ENCODE measurements at places on chromosomes 6 and 20.
A peak's percentile ranks its signal among the peaks of the same experiment; 100 is the strongest.

- no peak overlapping the region for H3K4me3 ChIP-seq
- DNase-seq: no peak
- no peaks in the 10 kb centered on the region for H3K4me1 ChIP-seq
These were observed 355.4 kb downstream of the CD83 start for GRCh38 chr6:14472986-14473337.

- H3K4me3 ChIP-seq: no peak overlapping the region
- H3K4me1 ChIP-seq: no peaks in the 10 kb centered on the region
- H3K27me3 ChIP-seq: no peaks in the 10 kb centered on the region
These were observed 31.4 kb upstream of the SEC63 start for GRCh38 chr6:107989166-107990094.

DNA sequence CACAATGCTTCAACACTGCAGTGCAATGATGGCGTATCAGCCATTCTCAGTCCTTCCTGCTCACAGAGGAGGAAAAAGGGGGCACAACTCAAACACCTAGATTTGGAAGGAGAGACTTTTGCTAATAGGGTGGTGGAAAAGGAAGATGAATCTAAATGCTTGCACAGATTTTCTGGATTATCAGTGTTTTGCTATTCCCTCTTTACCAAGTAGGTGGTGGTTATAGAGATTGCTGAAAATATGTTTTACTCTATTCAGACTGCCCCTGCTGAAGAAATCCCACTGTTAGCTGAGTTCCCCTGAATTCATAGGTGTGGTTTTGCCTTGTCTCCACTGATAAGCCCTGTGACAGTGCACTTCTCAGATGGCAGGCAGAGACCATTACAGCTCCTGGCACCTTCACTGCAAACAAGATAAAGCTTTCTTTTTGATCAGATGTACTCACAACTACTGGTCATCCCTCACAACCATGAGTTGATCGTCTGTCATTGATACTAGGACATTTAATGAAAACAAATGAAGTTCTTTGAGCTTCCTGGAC is 311.4 kb downstream of the KIF16B start:
- no peak overlapping the region for H3K4me3 ChIP-seq
- H3K36me3 ChIP-seq: no peaks in the 10 kb centered on the region
- no peak for DNase-seq

GRCh38 chr6:105519954-105520353 is 117.1 kb upstream of the PREP start:
- H3K4me1 ChIP-seq: no peaks in the 10 kb centered on the region
- no peaks in the 10 kb centered on the region for H3K27me3 ChIP-seq
- no peak overlapping the region for H3K4me3 ChIP-seq
- H3K36me3 ChIP-seq: no peaks in the 10 kb centered on the region
- no peak for DNase-seq

DNA sequence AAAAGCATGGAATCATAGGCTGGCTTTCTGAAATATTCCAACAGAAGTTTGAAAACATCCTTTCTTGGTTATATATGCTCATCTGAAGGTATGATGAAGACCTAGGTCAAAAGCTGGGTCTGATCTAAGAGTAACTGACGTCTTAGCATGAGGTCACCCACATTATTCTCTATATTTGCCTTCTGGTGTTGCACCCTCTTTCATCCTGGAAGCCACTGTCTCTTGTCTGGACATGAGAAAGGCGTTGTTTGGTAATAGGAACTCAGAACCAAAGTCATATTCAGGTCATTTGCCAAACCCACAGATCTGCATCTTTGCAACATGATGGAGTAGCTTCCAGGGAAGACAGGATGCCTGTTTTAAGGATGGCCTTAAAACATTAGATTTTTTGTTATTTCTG is 17.6 kb downstream of the GABRR1 start:
- H3K4me3 ChIP-seq: no peak overlapping the region
- peaks cover 3% of the 10 kb centered on the region for H3K27me3 ChIP-seq
- H3K36me3 ChIP-seq: no peaks in the 10 kb centered on the region
- H3K27ac ChIP-seq: no peak overlapping the region
- no peak for DNase-seq
- no peaks in the 10 kb centered on the region for H3K4me1 ChIP-seq

DNA sequence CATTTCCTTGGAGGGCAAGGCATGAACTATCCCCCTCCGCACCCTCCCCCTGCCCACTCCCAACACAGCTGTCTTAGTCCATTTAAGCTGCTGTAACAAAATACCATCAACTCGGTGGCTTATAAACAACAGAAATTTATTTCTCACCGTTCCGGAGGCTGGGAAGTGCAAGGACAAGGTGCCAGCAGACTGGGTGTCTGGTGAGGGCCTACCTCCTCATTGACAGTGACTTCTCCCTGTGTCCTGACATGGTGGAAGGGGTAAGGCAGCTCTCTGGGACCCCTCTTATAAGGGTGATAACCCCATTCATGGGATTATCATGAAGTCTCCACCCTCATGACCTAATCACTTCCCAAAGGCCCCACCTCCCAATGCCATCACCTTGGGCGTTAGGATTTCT is 114.3 kb upstream of the MAFB start:
- no peak for DNase-seq
- H3K27ac ChIP-seq: no peak overlapping the region
- no peaks in the 10 kb centered on the region for H3K4me1 ChIP-seq
- no peaks in the 10 kb centered on the region for H3K36me3 ChIP-seq
- peaks cover 25% of the 10 kb centered on the region for H3K27me3 ChIP-seq

DNA sequence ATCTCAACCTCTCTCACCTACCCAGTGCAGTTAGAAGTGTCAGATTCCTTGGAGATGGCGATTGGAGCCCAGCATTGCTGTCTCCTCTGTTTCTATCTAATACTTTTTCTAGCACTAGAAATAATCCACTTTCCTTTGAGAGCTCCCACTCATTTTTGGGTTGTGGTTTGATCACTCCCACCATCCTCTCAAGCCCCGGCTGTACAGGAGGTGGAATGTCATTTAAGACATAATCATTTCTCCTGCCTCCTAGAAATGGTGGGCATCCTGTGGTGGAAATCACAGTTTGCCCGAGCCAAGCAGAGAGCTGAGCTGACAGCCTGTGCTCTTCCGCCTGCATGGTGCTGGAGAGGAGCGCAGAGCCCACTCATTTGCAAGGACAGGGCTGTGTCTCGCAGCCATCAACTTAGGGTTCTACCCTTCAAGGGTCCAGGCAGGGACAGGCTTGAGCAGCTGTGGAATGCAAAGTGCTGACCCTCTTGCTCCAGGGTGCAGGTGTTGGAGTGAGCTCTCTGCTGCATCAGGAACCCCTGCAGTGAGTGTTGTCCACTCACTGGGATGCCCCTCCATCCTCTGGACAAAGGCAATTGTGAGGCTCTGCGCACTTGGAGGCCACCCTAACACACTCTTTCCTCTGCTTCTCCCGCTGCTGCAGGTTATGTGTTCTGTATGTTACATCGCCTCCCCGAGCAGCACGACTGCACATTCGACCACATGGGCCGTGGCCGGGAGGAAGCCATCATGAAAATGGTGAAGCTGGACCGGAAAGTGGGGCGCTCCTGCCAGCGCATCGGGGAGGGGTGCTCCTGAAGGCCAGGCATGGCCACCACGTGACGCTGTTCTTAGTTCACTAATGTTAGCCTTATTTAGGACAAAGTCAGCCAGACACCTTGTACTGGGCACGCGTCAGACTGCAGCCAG is 332.3 kb downstream of the ZFAND3 start:
- H3K27me3 ChIP-seq: no peaks in the 10 kb centered on the region
- no peak overlapping the region for H3K27ac ChIP-seq
- H3K4me3 ChIP-seq: no peak overlapping the region
- H3K36me3 ChIP-seq: peaks cover 28% of the 10 kb centered on the region
- DNase-seq: no peak

- no peaks in the 10 kb centered on the region for H3K36me3 ChIP-seq
- peaks cover 10% of the 10 kb centered on the region for H3K27me3 ChIP-seq
- H3K4me3 ChIP-seq: no peak overlapping the region
- H3K27ac ChIP-seq: no peak overlapping the region
These were observed 51.1 kb upstream of the PREP start for GRCh38 chr6:105453968-105454367.

- H3K4me3 ChIP-seq: no peak overlapping the region
- no peaks in the 10 kb centered on the region for H3K36me3 ChIP-seq
- no peaks in the 10 kb centered on the region for H3K27me3 ChIP-seq
- peak; percentile 60 for DNase-seq
- H3K27ac ChIP-seq: no peak overlapping the region
These were observed 51.1 kb downstream of the FGD2 start for GRCh38 chr6:37056439-37057127.

GRCh38 chr6:147078602-147079001 is 125.6 kb upstream of the STXBP5 start:
- no peaks in the 10 kb centered on the region for H3K4me1 ChIP-seq
- no peak overlapping the region for H3K4me3 ChIP-seq
- no peaks in the 10 kb centered on the region for H3K36me3 ChIP-seq
- DNase-seq: no peak
- no peak overlapping the region for H3K27ac ChIP-seq
- no peaks in the 10 kb centered on the region for H3K27me3 ChIP-seq

- H3K27me3 ChIP-seq: no peaks in the 10 kb centered on the region
- no peak for DNase-seq
- H3K4me3 ChIP-seq: no peak overlapping the region
These were observed 27.1 kb upstream of the FABP7 start for GRCh38 chr6:122752459-122752858.

GRCh38 chr6:49979584-49979983 is 10.2 kb upstream of the DEFB113 start:
- H3K27ac ChIP-seq: no peak overlapping the region
- no peaks in the 10 kb centered on the region for H3K27me3 ChIP-seq
- no peak overlapping the region for H3K4me3 ChIP-seq
- no peak for DNase-seq
- no peaks in the 10 kb centered on the region for H3K36me3 ChIP-seq
- H3K4me1 ChIP-seq: no peaks in the 10 kb centered on the region

DNA sequence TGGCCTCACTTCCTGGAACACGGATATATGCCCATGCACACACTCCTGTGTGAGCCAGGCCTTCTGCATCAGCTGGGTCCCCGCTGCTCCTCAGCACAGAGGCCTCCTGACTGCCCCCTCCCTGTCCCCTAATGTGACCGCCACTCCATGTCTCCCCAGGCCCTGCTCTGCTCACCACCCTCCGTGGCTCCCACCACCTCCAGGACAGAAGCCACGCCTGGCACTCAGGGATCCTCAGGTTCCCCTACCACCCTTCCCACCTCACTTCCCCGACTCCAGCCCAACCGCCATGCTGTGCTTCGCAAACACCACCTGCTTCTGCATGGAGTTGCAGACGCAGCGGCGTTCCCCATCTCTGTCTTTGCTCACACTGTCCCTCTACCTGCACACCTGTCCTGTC is 4.3 kb upstream of the SRC start:
- peak overlapping the region; percentile 84 for H3K27ac ChIP-seq
- H3K4me1 ChIP-seq: peaks cover 79% of the 10 kb centered on the region
- no peak overlapping the region for H3K4me3 ChIP-seq
- H3K27me3 ChIP-seq: no peaks in the 10 kb centered on the region

DNA sequence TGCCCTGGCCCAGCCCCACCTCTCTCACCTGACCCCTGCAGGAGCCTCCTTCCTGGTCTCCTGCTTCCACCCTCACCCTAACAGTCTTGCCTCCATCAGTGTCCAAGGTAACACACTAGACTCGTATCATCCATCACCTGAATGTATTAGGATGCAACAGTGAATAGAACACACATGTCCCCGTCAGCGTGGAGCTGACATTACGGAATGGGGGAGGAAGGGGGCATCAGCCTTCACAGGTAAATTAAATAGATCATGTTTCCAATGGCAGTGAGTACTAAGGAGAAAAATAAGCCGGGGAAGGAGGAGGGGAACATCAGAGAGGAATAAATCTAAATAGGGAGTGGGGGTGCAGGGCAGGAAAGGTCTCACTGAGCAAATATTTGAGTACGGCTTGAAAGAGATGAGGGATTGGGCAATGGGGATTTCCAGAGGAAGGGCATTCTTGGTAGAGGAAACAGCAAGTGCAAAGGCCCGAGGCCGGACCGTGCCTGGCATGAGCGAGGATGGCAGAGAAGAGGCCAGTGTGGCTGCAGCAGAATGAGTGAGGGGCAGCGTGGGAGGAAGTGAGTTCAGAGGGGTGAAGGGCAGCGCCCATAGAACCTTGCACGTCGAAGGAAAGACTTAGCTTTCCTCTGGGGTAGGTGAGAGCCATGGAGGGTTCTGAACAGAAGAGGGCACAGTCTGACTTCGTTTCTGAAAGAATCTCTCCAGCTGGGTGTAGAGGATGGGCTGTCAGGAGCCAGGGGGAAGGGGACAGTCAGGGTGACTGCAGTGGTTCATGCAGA is 110.1 kb upstream of the PTPN1 start:
- H3K36me3 ChIP-seq: no peaks in the 10 kb centered on the region
- peaks cover 100% of the 10 kb centered on the region for H3K4me1 ChIP-seq
- H3K27ac ChIP-seq: peak overlapping the region; percentile 91
- peak overlapping the region; percentile 13 for H3K4me3 ChIP-seq
- peak; percentile 99 for DNase-seq

DNA sequence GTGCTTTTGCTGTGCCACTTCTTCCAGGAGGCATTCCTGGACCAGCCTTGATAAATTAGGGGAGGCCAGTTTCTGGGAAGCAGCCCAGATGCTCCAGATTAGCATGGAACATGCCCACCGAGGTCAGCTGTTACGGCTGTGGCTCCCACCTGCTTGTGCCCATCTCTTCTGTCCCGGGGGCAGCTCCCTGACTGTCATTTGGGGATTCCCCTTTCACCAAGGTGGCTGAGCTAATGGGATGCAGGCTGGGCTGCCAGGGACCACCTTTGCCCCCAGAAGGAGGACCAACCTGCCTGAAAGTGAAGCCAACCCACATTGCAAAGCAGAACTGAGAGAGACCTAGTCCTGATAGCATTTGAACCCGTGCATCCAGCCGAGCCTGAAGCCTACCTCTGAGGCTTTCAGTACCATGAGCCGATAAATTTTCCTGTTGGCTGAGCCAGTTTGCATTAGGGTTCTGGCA is 85.3 kb downstream of the PTPN1 start:
- peaks cover 42% of the 10 kb centered on the region for H3K4me1 ChIP-seq
- no peak overlapping the region for H3K4me3 ChIP-seq
- peaks cover 14% of the 10 kb centered on the region for H3K27me3 ChIP-seq
- H3K36me3 ChIP-seq: no peaks in the 10 kb centered on the region

- DNase-seq: no peak
- no peaks in the 10 kb centered on the region for H3K36me3 ChIP-seq
- peaks cover 63% of the 10 kb centered on the region for H3K4me1 ChIP-seq
- H3K4me3 ChIP-seq: no peak overlapping the region
- H3K27me3 ChIP-seq: peaks cover 5% of the 10 kb centered on the region
- no peak overlapping the region for H3K27ac ChIP-seq
These were observed 228.3 kb downstream of the TTLL2 start for GRCh38 chr6:167552961-167553735.

DNA sequence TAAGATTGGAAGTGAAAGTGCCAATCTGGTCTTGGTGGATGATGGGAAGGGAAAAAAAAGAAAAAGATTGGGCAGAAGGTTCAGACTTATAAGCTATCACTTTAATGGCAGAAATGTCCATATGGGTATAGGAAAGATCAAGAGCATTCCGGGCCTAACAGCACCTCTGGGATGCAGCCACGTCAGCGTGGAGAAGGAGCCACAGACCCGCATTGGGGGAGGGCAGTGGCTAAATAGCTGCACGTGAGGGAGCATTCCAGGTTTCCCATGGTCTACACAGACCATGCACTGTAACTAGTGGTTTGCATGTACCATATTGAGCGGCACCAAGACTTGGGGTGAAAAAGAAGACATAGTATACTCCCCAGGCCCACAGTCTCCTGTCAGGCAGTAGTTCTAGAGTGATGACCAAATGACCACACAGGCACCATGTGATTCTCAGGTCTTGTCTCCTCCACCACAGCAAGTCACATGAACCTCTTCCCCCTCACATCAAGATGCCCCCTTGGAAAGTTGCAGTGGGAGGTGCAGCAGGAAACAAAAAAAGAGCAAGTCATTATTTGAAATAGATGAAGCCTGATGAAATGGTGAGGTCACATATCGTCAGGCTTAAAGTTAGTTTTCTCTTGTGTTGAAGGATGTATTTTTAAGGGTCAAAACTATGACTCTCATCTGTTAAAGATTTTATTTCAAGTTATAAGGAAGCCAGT is 94.4 kb upstream of the TNFAIP3 start:
- H3K27ac ChIP-seq: no peak overlapping the region
- H3K27me3 ChIP-seq: no peaks in the 10 kb centered on the region
- no peak overlapping the region for H3K4me3 ChIP-seq
- DNase-seq: no peak
- H3K36me3 ChIP-seq: no peaks in the 10 kb centered on the region

All from HepG2 (cell line).